ENCODE measurements at places on chromosomes 12 and 14.

GRCh38 chr12:105835580-105836241 is 303.0 kb downstream of the NUAK1 start:
- DNase-seq: no peak

- no peak for DNase-seq
These were observed 62.8 kb downstream of the TSHR start for GRCh38 chr14:81018251-81018650.

DNA sequence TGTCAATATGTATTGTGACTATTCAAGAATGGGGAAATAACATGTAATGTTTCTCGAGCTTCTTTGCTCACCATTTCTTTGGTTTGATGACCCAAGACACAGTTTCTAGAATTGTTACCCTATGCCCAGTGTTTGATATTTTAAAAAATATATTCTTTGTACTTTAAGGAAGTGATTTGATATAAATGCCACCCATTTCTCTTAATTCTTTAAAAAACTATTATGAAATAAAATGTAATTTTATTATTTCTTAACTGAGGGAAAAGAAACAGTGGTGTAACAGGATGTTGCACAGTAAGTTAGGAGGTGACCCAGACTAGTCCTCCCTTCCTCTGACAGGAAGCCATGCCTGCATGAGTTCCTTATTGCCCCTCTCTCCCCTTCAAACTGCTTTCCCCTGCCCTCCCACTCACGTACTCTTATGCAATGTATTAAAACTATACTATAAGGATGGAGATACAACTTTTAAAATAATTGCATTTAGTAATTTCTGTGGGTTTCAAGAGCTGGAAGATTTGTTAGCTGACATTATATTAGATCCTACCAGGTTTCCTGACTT is 279.4 kb downstream of the TMTC2 start:
- no peak for DNase-seq

DNA sequence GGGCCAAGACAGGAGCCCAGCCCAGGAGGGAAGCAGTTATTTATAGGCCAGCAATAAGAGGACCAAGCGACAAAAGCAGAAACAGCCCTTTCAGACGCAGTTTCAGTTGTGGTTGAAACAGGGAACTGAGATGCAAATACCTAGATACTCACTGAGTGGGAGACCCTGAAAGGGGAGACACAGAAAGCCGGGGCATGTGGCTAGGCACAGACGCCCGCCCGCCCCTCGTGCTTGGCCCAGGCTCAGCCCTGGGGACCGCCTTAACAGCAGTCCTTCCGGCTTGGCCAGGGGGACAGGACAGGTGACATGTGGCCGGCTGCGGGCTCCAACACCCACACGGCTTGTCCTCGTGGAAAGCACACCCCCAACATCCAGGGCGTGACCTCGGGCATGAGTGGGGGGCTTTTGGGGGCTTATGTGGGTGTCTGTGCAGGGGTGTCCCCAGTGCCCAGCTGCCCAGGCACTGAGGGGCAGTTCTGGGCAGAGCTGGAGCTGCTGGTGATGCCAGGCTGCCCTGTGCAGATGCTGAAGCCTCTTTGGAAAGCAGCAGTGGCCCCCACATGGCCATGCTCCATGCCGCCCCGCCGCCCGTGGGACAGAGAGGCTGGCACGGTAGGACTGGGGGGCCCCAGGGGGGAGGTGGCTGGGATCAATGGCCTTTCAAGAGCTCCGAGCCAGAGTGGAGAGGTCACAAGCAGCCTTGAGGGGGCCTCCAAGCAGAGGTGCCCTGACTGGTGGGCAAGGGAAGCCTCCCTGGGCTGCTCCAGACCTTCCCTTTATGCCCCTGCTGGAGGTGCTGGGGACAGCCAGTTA is 2.1 kb downstream of the PLD4 start:
- no peak for DNase-seq

DNA sequence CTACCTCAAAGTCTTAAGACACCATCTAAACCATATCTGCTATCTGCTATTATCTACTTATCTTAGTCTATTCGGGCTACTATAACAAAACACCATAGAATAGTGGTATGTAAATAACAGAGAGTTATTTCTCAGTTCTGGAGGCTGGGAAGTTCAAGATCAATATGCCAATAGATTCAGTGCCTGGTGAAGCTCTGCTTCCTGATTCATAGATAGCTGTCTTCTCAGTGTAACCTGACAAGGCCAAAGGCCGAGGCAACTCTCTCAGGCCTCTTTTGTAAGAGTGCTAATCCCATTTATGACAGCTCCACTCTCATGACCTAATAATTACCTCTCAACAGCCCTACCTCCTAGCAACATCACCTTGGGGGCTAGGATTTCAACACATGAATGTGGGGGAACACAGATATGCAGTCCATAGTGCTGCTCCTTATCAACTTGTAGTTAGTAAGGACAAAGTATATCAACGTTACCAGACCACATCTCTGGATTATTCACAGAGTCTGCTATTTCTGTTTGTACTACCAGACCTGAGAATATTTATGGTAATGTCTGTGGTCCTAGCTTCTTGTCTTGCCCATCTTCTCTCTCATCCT is 297.8 kb downstream of the FOXG1 start:
- DNase-seq: no peak

DNA sequence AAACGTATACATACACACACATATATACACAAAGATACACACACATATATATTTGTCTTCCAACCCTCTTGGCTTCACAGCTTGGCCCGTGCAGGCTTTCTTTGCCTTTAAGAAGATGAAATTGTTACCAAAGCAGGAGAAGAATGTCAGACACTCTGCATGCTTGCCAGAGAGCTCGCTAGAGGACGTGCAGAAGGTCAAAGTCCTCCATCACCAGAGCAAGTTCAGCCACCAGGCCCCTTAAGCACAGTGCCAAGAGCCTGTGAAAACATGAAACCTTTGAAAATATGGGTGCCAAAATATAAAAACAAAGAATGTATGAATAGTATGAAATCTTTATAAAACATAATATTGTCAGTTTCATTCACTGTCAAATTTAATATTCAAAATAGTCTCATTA is 14.9 kb upstream of the MCRS1 start:
- no peak for DNase-seq

DNA sequence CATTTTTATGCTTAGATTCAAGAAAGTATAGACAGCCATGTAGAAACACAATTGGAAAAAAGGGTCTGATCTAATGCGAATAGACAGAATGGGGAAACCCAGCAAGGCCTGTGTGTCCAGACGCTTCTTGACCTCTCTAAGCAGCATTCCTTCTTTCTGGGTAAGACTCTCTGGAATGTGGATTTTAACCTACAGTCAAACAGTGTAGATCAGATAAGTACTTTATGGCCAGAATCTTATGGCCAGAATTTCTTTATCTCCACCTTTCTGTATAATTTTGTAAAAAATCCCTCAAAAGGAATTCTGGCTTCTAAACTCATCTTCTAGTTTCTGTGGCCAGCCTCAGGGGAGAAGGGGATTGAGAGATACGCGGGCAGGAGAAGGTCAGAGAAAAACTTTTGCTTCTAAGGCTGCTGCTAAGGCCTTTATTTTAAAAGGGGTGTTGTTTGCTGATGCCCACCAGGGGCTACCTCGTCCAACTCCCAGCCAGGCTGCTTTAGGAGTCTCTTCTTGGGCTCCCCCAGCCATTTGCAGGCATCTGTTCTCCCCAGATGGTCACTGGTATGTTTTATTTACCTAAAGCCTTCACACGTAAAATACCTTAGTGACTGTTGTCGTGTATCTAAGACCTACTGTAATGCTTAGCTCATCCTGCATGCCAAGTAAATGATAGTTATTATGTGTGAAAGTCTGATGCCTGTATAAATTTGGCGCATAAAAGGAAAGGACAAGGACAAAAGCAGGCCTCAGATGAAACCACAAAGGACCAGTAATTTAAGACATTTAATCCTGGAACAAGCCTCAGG is 68.4 kb downstream of the ANO6 start:
- no peak for DNase-seq

GRCh38 chr12:78887444-78887843 is 22.9 kb downstream of the SYT1 start:
- DNase-seq: no peak

DNA sequence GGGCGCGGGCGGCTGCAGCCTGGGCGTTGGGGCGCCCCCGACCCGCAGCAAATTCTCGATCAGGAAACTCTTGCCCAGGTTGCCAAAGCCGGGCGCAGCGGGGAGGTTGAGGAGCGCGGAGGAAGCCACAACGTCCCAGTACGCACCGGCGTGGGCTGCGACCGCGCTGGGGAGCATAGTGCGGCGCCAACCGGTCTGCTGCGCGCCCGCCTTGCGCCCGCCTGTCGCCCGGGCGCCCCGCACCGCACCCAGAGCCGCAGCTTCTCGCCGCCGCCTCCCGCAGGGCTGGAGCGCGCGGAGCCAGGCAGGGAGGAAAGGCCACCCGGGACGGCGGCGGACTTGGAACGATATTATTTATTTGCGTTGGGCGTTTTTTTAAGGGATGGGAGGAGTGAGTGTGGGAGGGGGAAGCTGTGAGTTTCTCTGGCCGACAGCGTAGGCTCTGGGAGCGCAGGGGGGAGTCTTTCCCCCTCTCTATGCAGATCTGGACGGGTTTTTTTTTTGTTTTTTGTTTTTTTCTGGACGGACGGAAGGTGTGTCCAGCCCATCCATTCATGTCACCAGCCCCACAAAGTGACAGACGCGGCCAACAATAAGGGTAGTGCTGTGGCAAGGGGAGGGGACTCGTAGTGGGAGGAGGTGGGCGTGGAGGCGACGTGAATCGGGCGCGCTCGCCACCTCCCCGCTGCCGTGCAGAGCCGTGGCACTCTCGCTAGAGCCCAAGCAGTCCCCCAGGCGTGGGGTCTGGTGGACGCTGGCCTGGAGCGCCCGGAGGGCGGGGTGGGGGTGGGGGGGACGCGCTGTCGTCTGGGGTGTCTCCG is at the start of gene DBX2:
TSS of gene DBX2 (minus strand) at position 349 of the 821 bp plus-strand sequence. CDS start at position 177, 172 bp downstream.
- DNase-seq: no peak

GRCh38 chr14:100222224-100223093 is 16.5 kb upstream of the YY1 start:
- DNase-seq: no peak
